ENCODE measurements at places on chromosomes 16 and 17.

GRCh38 chr17:30148376-30148775, 31.8 kb downstream of the NSRP1 start:
- DNase-seq = no peak

DNA sequence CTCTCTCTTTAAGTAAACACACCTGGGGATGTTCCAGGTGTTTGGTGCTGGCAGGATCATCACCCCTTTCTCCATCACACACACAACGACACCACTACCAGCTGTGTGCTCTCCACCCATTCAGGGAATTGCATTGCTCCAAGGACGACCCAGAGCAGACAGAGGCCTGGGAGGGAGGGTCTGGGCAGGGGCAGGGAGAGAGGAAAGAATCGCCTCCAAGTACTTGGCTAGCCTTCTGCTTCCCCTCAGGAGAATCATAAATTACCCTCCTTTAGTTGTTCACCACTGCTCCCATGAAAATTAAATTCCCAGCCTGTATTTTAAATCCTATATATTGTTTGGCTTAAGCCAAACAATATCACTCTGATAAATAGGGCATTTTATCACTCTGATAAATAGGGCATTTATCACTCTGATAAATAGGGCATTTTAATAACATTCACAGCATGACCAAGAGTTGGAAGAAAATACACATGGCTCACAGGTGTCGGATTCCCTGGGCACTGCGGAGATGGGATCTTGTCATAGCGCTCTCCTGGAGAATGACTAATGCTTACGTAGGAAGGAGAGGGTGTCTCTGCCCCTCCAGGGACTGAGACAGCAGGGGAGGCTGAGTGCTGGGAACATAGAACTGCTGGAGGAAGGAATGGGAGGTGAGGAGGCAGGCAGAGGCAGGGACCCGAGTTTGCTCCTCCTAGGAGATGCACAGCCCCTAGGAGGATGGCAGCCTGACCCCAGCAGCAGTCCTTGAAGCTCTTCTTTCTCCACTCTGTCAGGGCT, 673.6 kb downstream of the HS3ST4 start:
- no peak for DNase-seq

- DNase-seq = peak; percentile 50
These were observed 13.5 kb upstream of the MTMR4 start for GRCh38 chr17:58527949-58528348.

DNA sequence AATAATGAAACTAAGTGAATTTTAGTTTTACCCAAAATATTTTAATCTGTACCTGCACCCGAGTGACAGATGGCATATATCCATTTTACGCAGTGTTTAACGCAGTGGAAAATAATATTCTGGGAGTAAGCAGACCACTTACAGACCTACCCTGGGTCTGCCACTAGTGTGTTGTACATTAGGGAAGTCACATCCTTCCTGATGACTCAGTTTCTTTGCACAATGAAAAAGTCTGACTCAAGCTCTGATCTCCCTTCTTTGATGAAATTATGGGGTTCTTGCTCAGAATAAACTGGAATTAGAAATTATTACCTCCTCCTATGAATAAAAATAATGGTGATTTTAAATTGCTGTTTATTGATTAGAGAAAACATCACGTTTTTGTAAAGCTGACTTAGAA, 123.2 kb upstream of the AXIN2 start:
- DNase-seq = no peak

GRCh38 chr17:61352781-61353491, 46.7 kb upstream of the TBX2 start:
- no peak for DNase-seq

- no peak for DNase-seq
These were observed 10.0 kb downstream of the BTBD17 start for GRCh38 chr17:74351552-74352210.

GRCh38 chr16:75011634-75012307, 12.9 kb downstream of the ZNRF1 start:
- peak; percentile 98 for DNase-seq

GRCh38 chr16:87406495-87407088, 14.5 kb downstream of the MAP1LC3B start:
- no peak for DNase-seq

DNA sequence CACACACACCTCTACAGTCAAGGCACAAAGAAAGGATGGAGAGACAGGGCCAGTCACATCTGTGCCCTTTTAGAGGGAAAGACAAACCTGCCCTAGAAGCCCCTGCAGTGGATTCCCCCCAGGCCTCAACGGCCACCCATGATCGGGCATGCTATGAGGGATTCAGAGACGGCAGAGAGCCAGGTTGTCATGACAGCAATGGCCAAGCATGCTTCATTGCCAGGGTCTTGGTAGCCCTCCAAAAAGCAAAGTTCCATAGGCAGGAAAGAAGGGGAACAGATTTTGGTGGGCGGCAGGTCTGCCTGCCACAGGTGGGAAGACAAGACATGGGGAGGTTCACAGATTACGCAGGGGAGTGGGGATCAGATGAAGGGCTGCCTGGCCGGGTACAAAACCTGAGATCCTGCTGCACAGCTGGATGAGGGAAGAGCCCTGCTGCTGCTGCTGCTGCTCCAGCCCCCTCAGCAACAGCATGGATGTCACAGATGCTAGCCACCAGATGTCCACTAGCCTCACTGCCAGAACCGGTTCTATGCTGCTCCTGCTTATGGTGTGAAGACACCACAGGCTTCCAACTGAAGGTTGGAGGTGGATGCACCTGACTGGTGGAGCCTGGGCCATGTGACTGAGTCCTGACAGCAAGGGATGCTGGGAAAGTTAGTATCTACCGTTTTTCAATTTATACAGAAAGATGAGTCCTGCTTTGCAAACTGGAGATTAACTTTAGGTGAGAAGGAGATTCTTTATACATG, 17.8 kb downstream of the ACTG1 start:
- DNase-seq = no peak

GRCh38 chr16:87506423-87507350, 13.9 kb upstream of the ZCCHC14 start:
- no peak for DNase-seq

DNA sequence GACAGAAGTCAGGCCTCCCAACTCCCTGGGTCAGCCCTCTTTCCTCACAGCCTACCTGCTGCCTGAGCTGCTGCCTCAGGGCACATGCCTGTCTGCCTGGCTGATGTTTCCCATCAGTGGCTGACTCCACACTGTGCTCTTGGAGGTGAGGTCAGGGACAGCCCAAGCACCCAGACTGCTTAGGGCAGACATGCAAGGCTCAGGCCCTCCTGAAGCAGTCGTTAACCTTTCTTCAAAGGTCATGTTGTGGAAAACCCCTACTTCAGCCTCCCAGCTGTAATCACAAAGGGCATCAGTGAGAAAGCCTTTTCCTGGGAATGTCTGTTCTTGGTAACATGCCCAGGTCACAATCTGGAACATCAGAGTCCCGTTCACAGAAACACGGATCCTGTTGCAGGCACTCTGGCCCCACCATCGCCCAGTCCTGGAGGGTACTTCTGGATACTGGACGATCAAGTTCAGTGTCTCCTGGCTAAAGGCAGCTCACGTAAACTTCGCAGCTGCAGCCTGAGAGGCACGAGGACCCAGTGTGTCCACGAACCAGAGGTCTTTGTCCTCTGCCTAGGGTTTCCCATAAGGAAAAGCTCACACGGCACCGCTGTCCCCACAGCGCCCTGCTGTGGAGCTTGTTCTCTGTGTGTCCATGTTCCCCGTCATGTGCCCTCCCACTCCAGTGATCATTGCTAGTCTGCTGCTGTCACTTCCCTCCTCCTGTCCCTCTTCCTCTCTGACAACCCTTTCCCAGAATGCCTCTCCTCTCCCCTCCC, 54.9 kb downstream of the GNAO1 start:
- DNase-seq = no peak

GRCh38 chr17:7138800-7139381, 24.3 kb upstream of the ASGR2 start:
- DNase-seq = peak; percentile 81

GRCh38 chr16:70712942-70713341, 27.1 kb upstream of the MTSS2 start:
- no peak for DNase-seq

- DNase-seq = no peak
These were observed 8.6 kb upstream of the NXPH3 start for GRCh38 chr17:49567104-49567521.

DNA sequence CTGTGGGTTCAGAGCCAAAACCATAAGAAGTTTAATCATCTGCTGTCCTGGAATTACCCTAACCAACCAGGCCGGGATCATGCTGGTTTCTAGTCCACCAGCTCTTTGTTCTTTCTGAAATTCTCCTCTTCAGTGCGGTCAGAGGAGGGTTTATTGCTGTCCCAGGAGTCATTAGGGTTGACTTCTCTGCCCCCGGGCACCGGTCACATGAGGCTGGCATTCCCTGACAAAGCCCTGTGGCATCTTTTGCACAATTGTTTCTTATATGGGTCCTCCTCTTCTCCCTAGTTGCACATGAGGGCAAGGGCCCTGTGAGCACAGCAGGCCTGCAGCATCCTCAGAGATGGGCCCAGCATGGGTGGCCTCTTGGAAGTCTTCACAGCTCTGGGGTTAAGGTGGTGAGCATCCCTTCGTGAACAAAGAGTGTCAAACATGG, 243.9 kb downstream of the IRF8 start:
- no peak for DNase-seq

DNA sequence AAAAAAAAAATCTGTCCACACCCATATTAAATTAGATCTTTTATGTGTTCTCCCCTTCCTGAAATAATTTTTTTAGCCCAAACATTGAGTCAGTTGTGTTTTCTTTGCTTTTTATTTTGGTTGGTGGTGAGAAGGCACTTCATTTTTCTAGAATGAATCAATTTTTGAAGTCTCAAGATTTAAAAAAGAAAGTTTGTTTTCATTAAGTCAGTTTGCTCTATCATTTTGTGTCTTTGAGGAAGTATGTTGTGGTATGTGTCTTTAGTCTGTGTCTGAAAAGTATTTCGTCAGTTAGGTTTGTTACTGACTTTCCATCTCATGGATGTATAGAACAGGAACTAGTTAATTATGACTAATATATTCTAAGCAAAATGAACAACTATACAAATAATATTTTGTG, 3.8 kb downstream of the IGF2BP1 start:
- DNase-seq = peak; percentile 62

DNA sequence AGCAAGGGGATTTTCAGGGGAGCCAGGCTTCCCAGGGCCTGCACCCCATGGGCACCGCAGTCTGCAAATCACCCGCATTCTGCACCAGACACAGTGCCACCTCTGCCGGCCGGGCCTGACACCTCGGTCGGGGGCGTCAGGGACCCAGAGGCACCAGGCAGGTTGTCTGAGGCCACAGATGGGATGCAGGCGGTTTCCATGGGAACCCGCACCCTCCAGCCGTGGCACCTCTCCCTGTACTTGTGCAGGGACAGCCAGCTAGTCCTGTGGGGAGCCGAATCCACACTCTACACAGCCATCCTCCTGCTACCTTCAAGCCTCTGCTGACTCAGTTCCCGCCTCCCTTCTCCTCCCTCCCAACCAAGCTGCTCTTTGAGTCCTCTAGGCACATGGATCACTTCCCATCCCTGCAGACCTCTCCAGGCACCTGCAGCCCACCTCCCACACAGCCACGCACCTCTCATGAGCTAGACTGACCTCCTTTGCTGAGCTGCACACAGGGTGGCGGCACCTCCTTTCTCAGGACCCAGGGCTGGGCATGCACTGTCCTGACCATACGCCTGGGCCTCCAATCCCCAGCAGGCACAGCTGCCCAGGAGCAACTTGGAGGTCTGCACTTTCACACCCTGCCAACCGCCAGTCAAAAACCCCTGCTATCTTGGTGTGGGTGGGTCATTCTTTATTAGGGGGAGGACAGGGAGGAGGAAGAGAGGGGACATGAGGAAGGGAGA, 119.5 kb downstream of the C16orf78 start:
- DNase-seq = no peak

GRCh38 chr17:9666461-9667050, 21.2 kb downstream of the USP43 start:
- no peak for DNase-seq

DNA sequence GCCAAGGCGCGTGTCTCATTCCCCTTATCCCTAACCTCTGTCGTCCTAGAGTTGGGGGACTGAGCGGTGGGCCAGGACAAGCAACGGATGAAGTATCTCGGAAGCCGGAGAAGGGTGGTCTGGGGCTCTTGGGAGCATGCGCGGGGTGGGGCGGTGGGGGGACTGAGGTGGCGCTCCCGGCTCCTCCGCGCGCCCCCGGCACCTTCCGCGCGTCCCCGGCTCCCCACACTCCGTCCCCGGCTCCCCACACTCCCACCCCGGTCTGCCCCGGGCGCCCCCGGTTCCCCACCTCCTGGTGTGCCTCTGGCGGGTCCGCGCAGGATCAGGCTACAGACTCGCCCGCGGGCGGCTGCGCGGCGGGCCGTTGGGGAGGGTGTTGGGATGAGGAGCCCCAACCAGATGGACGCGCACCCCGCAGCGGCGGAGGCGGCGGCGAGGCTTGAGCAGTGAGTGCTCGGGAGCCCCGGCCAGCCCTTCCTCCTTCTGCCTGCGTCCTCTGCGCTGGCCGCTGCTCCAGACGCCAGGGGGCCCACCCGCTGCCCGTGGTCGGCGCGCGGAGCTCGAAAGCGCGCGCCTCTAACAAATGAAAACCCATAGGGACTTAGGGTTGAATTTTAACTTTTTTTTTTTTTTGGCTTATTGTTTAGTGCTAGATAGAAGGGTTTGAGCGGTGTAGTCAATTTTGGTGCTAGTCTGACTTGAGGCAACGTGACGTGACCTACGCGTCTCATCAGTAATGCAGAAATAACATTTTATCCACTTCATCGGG, 5.6 kb upstream of the CRYM start:
- DNase-seq = peak; percentile 54

DNA sequence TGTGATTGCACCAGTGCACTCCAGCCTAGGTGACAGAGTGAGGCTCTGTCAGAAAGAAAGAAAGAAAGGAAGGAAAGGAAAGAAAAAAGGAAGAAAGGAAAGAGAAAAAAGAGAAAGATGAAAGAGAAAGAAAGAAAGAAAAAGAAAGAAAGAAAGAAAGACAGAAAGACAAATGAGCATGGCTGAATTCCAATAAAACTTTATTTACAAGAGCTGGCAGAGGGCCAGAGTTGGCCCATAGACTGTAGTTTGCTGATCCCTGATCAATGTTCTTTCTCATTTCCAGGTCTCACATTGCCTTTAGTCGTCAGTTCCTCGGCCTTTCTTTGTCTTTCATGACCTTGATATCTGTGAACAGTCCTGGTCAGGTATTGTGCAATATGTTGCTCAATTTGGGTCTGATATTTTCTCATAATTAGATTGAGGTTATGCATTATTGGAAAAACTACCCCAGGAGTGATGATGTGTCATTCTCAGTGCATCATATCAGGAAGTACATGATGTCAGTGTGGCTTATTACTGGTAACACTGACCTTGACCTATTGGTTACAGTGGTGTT, 68.5 kb upstream of the MED9 start:
- peak; percentile 92 for DNase-seq
